Breast epithelium (tissue), 4 donors: ENCODE measurements at places on chromosomes 1 and 21. TPM values are rescaled to one million over a fixed set of nuclear protein-coding genes. Genes with fewer than 3 reads are reported as not detected.

RASSF5 gene
- total RNA-seq = 17.0 TPM

ADAM30 gene
- not detected for total RNA-seq

NHLH1 gene
- not detected for total RNA-seq

DNA sequence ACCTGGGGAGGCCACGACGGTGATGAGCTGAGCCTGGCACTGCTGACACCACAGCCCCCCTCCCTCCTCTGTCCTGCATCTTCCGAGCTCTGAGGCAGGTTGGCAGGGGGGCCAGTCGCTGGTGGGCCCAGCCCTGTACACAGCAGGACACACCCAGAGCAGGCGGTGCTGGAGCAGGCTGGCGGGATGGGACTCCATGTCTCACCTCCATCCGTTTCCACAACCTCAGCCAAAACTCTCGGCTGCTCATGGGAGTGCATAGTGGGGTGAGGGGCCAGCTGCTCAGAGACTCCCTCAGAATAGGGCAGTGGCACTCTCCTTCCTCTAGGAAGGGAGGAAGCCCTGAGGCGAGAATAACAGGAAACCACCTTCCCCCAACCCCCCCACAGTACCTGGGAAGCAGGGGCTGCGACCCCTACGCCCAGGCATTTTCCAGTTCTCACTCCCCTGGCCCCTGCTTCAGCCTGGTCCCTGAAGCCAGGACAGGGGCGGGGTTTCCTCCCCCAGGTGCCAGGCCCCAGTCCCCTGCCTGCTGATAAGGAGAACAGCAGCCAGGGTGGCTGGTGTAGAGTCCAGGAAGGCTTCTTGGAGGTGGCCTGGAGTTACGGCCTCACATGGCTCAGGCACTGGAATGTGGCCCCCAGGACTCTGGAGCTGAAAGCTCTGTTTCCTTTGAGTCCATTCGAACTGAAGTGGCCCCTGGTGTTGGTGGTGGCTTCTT is 3.2 kb upstream of the IBA57 start:
- no peaks in the 10 kb centered on the region for H3K36me3 ChIP-seq
- peak overlapping the region; percentile 81 for H3K27ac ChIP-seq
- H3K27me3 ChIP-seq = no peaks in the 10 kb centered on the region
- H3K4me3 ChIP-seq = peak overlapping the region; percentile 51
- no peak for DNase-seq
- peaks cover 5% of the 10 kb centered on the region for H3K4me1 ChIP-seq

GRCh38 chr1:67004176-67004575 is 49.8 kb downstream of the SLC35D1 start:
- H3K4me3 ChIP-seq = no peak overlapping the region
- H3K4me1 ChIP-seq = no peaks in the 10 kb centered on the region
- DNase-seq = no peak
- no peaks in the 10 kb centered on the region for H3K27me3 ChIP-seq
- no peak overlapping the region for H3K27ac ChIP-seq
- no peaks in the 10 kb centered on the region for H3K36me3 ChIP-seq

GRCh38 chr1:111943066-111943465 is 46.4 kb downstream of the KCND3 start:
- no peak overlapping the region for H3K4me3 ChIP-seq
- no peaks in the 10 kb centered on the region for H3K4me1 ChIP-seq
- H3K36me3 ChIP-seq = no peaks in the 10 kb centered on the region
- H3K27me3 ChIP-seq = no peaks in the 10 kb centered on the region
- DNase-seq = no peak

GRCh38 chr1:147168626-147169058 is 3.6 kb downstream of the PRKAB2 start:
- no peak overlapping the region for H3K27ac ChIP-seq
- H3K4me3 ChIP-seq = no peak overlapping the region
- no peak for DNase-seq

GRCh38 chr1:8722366-8722765 is 95.1 kb downstream of the RERE start:
- no peak overlapping the region for H3K4me3 ChIP-seq
- no peak for DNase-seq
- no peak overlapping the region for H3K27ac ChIP-seq

DNA sequence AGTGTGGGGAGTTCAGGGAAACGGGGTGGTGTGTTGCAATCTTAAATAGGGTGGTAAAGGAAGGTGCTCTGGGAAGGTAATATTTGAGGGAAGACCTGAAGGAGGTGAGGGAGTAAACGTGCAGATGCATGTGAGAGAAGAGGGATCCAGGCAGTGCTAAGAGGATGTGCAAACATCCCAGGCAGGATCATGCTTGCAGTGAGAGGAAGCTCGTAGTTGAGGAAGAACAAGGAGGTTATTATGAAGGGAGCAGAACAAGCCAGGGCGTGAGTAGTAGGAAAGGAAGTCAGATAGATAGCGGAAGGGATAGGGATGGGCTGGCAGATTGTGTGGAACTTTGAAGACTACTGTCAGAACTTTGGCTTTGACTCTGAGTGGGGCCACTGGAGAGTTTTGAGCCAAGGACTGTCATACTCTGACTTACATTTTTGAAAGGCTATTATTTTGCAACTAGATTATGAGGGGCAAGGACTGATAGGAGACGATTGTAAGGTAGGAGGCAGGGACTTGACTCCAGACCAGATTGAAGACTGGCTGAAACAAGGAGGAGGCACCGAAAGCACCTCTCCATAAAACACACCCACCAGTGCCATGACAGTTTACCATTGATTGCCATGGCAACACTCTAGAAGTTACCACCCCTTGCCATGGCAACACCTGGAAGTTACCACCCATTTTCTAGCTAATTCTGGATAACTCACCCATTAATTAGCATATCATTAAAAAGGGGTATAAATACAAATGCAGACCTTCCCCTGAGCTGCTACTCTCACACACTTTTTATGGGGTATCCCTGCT is 67.0 kb downstream of the XCL2 start:
- H3K27me3 ChIP-seq = no peaks in the 10 kb centered on the region
- DNase-seq = no peak
- no peaks in the 10 kb centered on the region for H3K36me3 ChIP-seq
- H3K4me1 ChIP-seq = peaks cover 4% of the 10 kb centered on the region
- H3K4me3 ChIP-seq = no peak overlapping the region

DNA sequence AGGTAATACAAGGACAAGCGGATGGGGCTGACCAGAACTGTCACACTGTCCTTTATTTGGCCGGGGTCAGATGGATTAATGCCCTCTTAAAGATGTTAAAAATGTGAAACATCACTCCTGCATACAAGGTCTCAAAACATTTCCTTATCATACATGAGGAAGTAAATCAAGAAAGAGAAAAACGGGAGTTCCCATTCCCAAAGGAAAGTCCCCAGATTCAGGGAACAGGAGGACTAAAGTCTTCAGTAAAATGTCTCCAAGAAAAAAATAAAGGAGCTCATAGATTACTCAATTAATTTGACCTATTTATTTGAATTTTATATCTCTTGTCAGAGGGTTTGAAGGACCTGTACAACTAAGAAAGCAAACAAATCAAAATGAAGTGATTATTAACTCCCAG is 13.4 kb upstream of the HSD11B1 start:
- DNase-seq = no peak
- H3K27ac ChIP-seq = no peak overlapping the region
- no peaks in the 10 kb centered on the region for H3K36me3 ChIP-seq
- H3K27me3 ChIP-seq = no peaks in the 10 kb centered on the region

GRCh38 chr1:89870998-89871397 is 50.2 kb downstream of the LRRC8D start:
- no peak for DNase-seq
- H3K4me1 ChIP-seq = no peaks in the 10 kb centered on the region
- H3K4me3 ChIP-seq = no peak overlapping the region
- H3K27me3 ChIP-seq = no peaks in the 10 kb centered on the region
- no peak overlapping the region for H3K27ac ChIP-seq
- H3K36me3 ChIP-seq = no peaks in the 10 kb centered on the region

GRCh38 chr1:226845624-226846023 is 24.8 kb upstream of the PSEN2 start:
- H3K27ac ChIP-seq = no peak overlapping the region
- no peaks in the 10 kb centered on the region for H3K27me3 ChIP-seq
- H3K36me3 ChIP-seq = no peaks in the 10 kb centered on the region
- H3K4me1 ChIP-seq = no peaks in the 10 kb centered on the region

DNA sequence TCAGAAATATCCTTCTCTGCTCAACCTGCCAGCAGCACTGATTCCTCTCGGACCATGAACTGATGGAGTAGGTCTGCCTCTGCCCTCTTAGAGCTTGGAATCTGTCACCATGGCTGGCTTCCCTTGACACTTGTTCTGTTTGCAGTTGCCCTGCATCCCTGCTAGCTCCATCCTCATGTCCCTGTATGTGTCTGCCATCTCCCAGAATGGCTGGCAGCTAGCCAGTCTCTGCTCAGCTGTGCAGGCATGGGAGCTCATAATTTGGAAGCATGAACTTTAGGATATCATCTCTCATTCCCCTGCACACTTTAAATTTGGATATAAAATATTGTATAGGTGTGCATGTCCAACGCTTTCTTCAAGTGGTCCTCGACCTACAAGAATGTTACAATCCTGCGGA is 95.4 kb downstream of the C1orf94 start:
- H3K4me3 ChIP-seq = no peak overlapping the region
- no peaks in the 10 kb centered on the region for H3K36me3 ChIP-seq
- no peaks in the 10 kb centered on the region for H3K4me1 ChIP-seq
- no peak overlapping the region for H3K27ac ChIP-seq

DNA sequence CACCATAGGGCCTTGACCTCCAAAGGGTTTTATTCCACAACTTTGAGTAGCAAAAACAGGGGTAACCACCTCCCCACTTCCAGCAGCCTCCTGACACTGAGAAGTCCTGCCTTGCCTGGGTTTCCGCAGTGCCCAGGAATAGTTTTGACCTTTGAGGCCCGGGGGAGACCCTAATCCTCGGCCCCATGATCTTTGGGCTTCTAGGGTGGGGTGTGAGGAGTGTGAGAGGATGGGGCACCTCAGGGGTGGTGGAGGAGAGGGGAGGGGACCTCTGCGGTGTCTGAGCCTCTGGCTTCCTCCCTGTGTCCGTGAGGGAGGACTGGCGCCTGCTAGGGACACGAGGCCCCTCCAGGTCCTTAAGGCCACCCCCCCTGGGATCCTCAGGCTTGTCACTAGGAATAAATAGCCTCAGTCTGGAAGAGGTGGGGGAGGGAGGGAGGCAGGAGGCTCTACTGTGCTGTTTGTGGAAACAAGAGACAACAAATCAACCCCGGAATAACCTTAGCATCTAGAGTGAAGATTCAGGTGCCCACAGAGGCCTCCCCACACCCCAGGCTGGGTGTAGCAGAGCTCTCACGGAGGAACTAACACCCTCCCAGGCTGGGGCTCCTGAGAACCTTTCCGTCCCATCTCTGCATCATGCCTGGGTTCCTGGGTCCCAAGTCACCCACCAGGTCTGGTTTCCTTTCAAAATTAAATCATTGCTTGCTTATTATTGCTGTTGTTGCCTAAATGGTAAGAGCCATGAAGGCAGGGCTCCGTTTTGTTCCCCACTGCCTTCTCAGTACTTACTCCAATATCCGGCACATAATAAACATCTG is 904 bp upstream of the FHL3 start:
- H3K36me3 ChIP-seq = no peaks in the 10 kb centered on the region
- peak overlapping the region; percentile 73 for H3K4me3 ChIP-seq

DNA sequence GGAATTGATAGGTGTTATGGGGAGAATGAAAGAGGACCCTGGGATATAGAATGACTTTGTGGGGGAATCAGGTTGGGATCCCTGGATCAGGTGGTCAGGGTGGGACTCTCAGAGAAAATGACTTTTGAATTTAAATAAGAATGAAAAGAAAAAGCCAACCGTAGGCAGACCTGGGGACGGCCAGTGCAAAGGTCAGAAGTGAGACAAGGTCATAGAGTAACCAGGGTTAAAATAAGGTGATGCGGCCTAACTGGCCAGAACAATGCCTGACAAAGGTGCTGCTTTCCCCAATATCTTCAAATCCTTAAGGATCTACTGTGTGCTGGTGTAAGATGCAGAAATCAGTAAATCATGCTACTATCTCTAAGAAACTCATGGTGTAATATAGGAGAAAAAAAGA is 238.4 kb upstream of the JUN start:
- no peaks in the 10 kb centered on the region for H3K4me1 ChIP-seq
- H3K27ac ChIP-seq = no peak overlapping the region
- H3K4me3 ChIP-seq = no peak overlapping the region
- H3K36me3 ChIP-seq = no peaks in the 10 kb centered on the region
- no peak for DNase-seq

GRCh38 chr1:95232646-95233318 is 1.2 kb upstream of the RWDD3 start:
- peak overlapping the region; percentile 92 for H3K27ac ChIP-seq
- H3K4me3 ChIP-seq = peak overlapping the region; percentile 85
- H3K36me3 ChIP-seq = no peaks in the 10 kb centered on the region
- no peaks in the 10 kb centered on the region for H3K4me1 ChIP-seq

GRCh38 chr21:41241341-41241740 is 73.4 kb downstream of the BACE2 start:
- no peak for DNase-seq
- H3K27ac ChIP-seq = no peak overlapping the region
- H3K27me3 ChIP-seq = no peaks in the 10 kb centered on the region
- no peaks in the 10 kb centered on the region for H3K4me1 ChIP-seq

- DNase-seq = no peak
- no peak overlapping the region for H3K4me3 ChIP-seq
- no peak overlapping the region for H3K27ac ChIP-seq
- H3K4me1 ChIP-seq = no peaks in the 10 kb centered on the region
- H3K27me3 ChIP-seq = no peaks in the 10 kb centered on the region
These were observed 108.5 kb downstream of the SDCCAG8 start for GRCh38 chr1:243364330-243364729.

DNA sequence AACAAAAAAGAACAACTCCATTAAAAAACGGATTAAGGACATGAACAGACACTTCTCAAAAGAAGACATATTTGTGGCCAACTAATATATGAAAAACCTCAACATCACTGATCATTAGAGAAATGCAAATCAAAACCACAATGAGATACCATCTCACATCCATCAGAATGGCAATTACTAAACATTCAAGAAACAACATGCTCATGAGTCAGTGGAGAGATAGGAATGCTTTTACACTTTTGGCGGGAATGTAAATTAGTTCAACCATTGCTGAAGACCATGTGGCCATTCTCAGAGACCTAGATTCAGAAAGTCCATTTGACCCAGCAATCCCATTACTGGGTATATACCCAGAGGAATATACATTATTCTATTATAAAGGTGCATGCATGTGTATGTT is 1442.6 kb upstream of the B3GALT2 start:
- H3K4me1 ChIP-seq = no peaks in the 10 kb centered on the region
- no peak for DNase-seq
- H3K27ac ChIP-seq = no peak overlapping the region
- no peak overlapping the region for H3K4me3 ChIP-seq
- no peaks in the 10 kb centered on the region for H3K36me3 ChIP-seq

DNA sequence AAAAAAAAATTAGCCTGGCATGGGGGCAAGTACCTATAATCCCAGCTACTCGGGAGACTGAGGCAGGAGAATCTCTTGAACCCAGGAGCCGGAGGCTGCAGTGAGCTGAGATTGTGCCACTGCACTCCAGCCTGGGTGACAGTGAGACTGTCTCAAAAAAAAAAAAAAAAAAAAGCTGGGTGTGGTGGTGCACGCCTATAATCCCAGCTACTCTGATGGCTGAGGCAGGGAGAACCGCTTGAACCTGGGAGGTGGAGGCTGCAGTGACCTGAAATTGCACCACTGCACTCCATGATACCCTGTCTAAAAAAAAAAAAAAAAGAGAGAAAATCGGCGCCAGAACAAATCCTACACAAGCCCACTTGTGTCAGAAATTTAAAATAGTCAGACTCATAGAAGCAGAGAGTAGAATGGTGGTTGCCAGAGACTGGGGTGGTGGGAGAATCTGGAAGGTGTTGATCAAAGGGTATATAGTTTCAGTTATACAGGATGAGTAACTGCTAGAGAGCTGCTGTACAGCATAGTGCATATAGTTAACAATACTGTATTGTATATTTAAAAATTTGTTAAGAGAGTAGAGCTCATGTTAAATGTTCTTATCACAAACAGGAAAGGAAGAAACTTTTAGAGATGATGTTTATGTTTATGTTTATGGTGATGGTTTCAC is 9.6 kb downstream of the DIP2A start:
- no peak overlapping the region for H3K4me3 ChIP-seq
- H3K27ac ChIP-seq = no peak overlapping the region
- no peak for DNase-seq
- H3K4me1 ChIP-seq = no peaks in the 10 kb centered on the region
- H3K27me3 ChIP-seq = no peaks in the 10 kb centered on the region
